Upper lobe of right lung (tissue), 1 donor: ENCODE measurements at places on chromosomes 12 and 14. TPM values are rescaled to one million over a fixed set of nuclear protein-coding genes. Genes with fewer than 3 reads are reported as not detected.

DNA sequence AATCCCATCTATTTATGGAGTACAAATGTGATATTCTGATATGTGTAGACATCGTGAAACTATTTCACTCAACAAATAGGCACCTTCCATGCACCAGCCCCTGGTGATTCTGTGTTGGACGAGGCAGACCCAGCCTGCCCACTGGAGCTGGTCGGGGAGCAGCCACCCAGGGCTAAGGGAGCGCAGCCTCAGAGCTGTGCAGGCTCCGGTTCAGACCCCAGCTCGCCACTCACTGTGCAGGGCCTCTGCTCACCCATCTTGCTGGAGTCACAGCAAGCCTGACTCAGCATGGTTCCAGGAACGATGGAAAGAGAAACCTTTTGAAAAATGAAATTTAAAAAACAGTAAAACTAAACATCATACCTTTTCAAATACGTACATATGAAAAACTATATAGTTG, 52.3 kb upstream of the BCL11B start:
- DNase-seq = peak; percentile 39

The PLEKHH1 gene
- 2.3 TPM for total RNA-seq

DNA sequence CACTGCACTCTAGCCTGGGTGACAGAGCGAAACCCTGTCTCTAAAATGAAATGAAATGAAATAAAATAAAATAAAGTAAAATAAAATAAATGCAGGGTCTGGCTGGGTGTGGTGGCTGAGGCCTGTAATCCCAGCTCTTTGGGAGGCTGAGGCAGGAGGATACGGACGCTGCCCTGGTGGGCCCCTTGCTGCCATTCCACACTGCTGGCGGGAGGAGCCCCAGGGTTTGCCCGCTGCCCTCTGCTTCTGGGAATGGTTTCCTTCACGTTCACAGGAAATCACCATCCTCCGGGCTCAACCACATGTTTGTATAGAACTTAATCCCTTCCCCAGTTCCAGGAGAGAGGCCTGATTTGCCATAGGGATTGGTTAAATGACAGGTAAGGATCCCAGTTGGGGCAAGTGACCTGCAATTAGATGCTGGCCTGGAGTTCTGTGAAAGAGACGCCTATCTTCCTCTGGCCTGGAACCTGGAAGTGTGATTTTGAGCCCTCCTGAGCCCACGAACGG, 29.3 kb downstream of the CALM1 start:
- DNase-seq = no peak

DNA sequence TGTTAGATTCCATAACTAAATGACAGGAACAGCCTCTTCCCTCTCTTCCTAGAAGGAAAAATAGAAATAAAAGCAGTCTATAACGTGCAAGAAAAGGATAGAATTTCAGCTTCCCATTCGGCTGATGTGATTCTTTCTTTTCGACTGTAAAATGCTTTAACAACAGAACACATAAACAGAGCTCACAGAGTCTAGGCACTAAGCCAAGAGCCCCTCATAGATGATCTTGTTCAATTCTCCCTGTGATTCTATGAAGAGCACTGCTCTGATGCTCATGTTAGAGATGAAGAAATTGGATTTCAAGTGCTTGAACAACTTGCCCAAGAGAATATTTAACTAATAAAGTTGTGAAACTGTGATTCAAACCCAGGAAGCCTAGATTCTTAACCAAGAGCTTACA, 232.7 kb downstream of the RPAP3 start:
- DNase-seq = no peak

- DNase-seq = no peak
Measured at GRCh38 chr12:28096649-28097048, 93.6 kb upstream of the CCDC91 start.

The PAX9 gene
- 0.78 TPM for total RNA-seq

The PCNX1 gene
- 46.5 TPM for total RNA-seq

DNA sequence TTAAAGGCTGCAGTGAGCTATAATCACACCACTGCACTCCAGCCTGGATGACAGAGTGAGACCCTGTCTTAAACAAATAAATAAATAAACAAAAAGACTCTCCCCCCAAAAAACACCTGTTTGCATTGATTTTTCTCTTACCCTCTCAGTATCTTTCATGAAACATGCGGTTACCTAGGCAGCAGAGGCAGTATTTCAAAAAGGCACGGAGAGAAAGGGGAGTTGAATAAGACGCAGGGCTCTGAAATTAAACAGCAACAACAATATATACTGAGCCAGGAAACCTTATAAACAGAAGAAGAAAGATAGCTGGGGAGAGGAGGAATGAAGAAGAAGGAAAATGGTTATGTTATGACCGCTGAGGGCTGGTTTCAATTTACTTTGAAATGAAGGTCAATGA, 277.6 kb downstream of the BTG1 start:
- DNase-seq = no peak
